ENCODE measurements at places on chromosomes 1 and 21.

- no peak for DNase-seq
These were observed 7.4 kb upstream of the AMPD1 start for GRCh38 chr1:114702737-114703136.

DNA sequence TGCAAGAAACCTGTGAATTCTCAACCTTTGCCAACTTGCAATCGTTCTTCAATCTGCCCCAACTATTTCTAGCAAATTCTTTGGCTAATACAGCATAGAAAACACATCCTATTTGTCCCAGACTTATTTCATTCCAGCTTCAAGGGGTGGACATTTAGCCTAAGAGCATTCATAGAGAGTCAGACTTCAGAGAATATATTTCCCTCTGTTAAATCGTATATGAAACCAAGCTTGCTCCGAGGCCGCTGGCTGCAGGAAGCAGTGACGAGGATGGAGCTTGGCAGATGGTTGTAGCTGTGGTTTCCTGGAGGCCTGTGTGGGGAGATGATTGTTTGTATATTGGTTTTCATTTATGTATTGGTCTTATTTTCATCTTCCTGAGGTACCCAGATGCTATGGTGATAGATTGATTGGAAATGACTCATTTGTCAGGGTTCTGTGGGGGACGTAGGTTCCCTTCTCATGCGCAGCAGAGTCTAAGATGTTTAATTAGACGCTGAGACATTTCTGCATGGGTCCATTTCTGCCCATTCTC is 26.1 kb downstream of the MAN1C1 start:
- no peak for DNase-seq

DNA sequence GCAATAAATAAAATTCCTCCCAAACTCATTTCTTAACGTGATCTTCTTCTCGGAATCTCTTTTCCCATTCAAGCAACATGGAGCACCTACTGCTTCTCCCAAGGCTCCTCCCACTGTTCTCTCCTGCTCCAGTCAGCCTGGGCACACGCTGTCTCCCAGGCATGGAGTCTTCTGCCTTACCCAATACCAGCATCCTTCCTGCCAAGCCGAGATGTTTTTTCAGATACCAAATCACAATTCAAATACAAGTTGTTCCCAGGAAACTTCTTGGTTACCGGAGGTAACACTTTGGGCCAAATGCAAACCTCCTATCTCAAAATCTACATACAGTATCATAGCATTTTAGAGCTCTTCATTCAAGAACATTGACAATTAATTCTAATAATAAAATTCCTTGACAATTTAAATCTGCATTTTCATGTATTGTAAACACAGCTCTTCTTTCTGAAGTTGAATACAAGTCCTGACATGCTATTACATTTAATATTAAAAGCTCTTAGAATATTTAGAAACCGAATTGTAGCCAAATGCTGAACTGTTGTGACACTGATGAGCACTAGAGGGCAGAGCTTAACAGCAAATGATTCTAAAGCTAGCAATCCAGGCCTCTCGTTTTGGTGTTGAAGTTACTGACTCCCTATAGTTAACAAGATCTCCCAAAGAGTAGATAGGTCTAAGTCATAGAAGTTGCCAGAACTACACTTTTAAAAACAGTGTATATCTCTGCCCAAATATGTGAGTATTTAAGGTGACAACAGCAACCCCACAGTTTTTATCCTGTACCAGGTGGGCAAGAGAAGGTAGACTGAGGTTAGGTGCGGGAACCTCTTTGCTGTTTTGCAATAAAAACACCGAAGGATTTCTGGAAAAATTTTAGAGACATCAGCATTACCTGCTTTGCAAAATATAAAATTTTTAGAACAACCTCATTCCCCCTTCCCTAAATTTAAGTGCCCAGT is 52.3 kb downstream of the BCAR3 start:
- DNase-seq, result peak; percentile 89

- no peak for DNase-seq
These were observed 6.5 kb downstream of the LCE7A start for GRCh38 chr1:152866321-152866720.

GRCh38 chr1:172642970-172643369 is 15.9 kb upstream of the FASLG start:
- DNase-seq, result peak; percentile 90

DNA sequence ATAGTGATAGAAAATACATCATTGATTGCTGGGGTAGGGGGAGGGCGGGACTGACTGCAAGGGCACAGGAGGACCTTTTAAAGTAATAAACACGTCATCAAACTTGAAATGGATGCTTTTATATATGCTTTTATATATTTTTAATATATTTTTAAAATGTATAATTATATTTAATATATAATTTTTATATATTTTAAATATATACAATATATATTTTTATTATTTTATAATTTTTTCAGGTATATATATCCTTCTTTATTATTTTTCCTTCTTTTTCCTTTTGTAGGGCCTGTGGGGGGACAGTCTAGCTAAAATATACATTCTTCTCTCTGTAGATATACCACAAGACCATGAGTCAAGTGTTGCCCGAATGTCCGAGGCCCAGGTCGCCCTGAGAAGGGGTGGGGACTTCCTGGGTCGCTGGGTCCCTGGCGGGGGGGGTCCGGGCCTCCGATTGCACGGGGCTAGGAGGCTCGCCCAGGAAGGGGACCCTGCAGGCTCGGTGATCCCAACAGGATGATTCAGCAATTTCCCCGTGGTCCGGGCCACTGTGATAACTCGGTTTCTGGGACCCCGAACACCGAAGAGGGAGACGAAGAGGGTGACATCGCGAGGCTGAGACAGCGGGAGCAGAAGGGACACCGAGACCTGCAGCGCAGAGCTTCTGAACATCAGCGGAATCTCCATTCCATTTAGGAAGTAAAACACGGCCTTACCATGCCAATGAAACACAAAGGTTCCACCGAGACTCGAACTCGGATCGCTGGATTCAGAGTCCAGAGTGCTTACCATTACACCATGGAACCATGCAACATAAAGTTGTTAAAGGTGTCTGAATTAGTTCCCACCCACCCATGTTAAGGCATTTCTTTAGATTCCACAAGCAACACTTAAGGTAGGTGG is 112.5 kb upstream of the NBPF11 start:
- peak; percentile 67 for DNase-seq
